ENCODE measurements at places on chromosomes 1 and 21.

DNA sequence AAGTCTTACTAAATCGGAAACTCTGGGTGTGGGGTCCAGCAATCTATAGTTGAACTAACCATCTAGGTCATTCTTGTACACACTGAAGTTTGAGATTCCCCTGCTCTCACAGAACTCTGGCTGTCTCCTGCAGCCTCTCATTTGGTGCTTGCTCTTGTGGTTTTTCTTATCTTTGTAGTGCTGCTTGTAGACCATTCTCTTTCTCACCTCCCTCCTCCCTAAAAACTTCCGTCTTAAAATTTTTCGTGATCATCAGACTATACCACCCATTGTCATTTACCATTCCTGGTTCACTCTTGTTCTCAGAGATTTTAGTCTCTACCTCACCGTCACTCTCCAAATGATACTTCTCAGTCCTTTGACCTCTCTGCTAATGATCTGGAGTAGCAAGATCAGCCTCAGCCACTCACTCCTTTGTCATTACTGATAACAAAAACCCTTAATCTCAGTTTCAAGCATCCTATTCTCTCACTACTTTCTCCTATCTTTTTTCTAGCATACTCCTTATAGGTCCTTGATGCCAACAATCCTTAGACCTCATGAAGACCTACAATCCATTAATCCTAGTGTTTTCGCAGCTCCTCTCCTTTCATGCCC lies 13.0 kb upstream of the EPHX4 start:
- no peak for DNase-seq

- DNase-seq: no peak
Measured at GRCh38 chr1:206823727-206824126, 41.7 kb upstream of the IL20 start.

DNA sequence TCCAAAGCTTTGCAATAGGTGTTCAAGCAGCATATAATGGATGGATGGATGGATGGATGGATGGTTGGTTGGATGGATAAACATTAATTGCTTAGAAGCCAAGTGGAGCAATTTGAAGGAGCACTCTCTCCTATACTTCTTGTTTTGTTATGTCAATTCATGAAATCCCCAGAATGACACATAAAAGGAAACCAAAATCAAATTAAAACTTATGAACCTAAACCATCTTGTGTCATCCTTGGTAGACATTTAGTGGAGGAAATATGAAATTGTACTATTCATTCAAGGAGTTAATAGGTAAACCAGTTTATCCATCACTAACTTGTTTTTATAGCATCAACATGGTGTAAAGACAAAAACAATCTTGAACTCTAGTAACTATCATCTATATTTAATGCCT lies 122.5 kb downstream of the NR5A2 start:
- DNase-seq: no peak

GRCh38 chr1:15224974-15225373 lies 22.0 kb upstream of the FHAD1 start:
- DNase-seq: no peak

DNA sequence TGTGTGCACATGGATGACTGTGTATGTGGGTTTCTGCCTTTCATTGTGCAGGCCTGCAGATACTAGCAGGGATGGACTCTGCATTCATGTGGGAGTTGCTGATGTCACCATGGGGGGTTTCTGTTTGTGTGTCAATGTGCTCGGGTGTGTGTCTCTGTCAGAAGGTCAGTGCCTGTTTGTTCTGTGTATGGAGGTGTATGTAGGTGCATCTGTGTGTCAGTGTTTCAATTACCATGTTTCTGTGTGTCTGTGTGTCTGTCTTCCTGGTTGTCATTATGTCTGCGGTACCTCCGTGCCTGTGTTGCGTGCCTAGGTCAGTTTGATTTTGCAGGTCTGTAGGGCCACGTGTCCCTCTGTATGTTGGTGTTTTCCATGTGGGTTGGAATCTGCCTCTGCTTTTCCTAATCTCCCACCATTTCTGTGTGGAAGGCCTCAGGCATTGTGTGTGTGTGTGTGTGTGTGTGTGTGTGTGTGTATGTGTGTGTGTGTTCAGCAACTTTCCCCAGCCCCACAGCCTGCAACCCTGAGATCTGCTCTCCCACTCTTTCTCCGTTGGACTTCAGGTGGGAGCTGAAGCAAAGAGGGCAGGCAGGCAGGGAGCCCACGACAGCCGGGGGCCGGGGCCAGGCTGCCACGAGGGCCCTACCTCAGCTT lies 36.7 kb upstream of the WASF2 start:
- no peak for DNase-seq

GRCh38 chr1:109490029-109490933 lies 3.6 kb upstream of the CYB561D1 start:
- no peak for DNase-seq

DNA sequence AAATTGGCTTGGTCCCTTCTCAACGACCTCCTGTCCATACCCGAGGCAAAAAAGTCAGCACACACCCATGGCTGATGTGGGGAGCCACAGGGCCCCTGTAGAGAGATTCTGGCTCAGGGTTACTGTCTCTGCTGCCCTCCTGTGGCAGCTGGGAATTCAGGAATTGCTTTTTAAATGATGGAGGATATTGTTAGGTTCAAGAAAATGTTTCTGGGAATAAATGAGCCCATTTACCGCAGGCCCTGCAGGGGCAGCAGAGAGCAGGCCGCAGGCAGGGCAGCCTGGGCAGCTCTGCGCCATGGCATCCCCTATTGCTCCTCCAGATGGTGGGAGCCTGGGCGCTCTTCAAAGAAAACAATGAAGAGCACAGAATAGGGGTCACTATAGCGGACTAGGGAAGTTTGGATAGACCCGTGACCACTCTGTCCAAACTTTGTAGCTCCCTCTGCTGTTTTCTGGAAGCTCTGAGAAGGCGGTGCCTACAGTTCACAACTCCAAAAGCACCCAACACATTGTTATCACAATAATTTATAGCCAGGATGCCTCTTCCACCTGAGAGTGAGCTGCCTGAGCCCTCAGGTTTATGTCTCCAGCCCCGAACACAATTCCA lies 201.1 kb downstream of the BACH1 start:
- DNase-seq: peak; percentile 72

DNA sequence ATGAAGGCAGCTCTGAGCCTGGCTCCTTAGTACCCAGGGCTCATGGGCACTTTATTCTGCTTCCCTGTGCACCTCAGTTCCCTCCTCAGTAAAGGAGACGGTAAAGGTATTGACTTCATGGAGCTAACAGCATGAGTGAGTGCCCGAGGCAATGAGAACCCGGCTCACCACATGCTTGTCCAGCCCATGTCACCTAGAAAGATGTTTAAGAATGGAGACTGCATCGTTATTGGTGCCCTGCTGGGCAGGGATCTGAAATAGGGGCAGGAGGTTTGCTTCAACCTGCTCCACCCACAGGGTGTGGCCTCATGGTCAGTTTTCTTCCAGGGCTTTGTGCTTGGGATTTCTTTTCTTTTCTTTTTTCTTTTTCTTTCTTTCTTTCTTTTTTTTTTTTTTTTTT lies 7.0 kb upstream of the KCNE1 start:
- DNase-seq: no peak

DNA sequence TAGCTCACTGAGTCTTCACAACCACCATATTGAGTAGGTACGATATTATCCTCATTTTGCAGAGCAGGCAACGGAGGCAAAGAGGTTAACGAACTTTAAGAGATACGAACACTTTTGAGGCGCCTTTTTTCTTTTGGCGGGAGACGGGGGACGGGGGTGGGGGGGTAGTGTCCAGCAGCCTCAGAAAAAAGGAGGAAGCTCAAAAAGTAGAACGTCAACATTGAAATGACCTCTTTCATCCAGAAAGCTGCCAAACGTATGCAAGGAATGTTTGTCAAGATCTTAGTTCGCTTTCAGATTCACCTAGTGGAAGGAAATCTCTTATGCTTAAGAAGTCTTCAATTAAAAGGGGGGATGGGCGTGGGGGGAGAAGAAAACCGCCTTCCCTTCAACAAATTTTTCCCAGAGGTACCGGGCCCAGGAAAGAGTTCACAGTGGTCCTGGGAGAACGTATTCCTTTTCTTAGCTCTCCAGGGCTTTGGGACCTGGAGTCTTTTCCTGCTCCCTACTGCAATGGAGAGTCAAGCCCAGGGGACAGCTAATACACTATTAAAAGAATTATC lies 1.1 kb upstream of the PCAT6 start:
- no peak for DNase-seq

DNA sequence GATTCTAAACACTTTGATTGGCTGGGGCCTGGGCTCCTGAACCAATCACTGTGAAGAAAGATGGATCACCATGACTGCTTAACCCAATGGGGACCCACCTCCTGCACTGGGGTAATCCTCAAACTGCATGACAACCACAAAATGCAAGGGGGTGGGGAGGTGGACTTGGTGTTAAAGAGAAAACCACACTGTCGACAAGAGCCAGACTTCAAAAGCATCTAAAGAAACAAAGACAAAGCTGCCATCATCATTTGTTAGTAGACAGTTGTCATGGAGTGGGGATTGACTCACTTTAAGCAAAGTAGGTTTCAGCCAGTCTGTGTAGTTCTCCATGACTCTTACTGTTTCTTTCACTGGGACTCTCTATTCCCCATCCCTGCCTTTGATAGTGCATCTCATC lies 433.8 kb downstream of the PLPP3 start:
- no peak for DNase-seq

- DNase-seq: no peak
Measured at GRCh38 chr1:52906135-52906603, 15.4 kb downstream of the ECHDC2 start.

DNA sequence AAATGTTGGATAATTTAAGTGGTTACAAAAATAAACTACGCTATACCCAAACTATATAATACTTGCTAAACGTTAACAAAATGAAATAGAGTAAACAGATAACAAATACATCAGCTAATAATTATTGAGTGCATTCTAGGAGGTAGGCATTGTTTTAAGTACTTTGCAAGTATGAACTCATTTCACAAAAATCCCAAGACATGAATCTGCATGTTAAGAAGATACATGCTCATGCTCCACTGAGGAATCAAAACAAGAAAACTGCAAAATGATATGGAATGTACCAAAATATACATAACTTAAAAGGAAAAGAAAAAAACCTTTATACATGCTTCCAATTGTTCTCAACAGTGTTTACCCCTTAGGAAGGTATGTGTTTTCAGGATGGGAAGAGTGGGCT lies 2.5 kb downstream of the FRRS1 start:
- DNase-seq: no peak

DNA sequence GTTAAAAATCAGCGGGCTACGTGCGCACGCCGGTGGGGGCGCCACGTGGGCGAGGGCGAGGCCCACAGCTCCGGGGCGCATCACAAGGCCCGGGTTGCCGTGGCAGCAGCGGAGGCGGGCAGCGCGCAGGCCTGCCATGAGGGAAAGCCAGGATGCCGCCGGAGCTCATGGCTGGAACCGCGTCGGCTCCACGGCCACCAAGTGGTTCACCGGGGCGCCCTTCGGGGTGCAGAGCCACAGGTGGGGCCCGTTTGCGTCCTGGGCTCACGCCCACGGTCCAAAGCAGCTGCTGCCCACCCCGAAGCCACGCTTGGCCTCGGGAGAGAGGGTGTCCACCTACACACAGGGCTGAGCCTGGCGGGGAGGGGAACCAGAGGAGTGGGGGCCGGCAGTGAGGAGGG lies 4.9 kb upstream of the TTC22 start:
- DNase-seq: no peak

- no peak for DNase-seq
Measured at GRCh38 chr21:38833117-38833516, 27.4 kb downstream of the ETS2 start.

DNA sequence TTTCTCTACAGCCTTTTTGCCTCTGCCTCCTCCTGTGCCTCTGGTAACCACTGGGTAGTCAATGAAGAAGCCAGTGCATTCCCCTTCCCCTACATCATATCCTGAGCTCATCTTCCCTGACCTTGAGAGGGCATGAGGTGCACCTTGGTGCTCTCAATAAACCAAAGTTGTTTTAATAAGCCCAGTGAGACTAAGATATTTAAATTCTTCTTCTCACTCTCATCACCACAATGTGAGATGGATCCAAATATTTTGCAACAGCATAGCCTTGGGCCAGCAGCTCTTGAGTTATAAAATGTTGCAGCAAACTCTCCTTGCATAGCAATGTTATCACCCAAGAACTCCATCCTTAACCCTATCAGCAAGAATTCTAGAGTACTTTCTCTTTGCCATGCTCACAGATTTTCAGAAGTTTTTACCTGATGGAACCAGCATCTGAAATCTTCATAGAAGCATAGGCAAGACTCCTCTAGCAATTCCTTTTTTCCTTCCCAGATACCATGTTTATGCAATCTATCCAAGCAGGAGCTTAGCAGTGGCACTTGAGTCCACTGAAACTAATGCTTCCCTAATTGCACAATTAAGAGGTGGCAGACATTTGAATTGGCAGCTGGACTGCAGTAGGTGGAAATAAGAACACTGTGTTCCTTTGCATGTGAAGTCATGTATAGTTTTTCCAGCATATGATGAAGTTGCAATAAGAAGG lies 36.8 kb downstream of the CDC7 start:
- DNase-seq: no peak

DNA sequence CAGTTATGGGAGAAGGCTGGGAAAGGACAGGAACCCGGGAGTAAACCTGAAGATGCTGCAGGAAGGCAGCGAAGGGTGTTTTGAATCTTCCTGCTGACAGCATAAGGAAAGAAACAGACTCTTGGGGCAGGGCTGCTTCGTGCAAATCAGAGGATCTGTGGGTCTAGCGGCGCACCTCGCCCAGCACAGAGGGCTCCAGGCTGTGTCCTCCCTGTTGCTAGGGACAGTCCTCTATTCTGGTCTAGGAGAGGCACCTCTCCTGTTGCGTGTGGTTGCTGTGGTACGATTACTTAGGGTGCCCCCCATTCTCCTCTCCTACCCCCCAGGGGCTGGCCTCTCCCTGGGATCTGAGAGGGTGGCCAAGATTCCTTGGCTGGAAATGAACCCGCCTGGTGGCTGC lies 11.4 kb downstream of the C2CD2 start:
- no peak for DNase-seq

GRCh38 chr1:91569411-91570119 lies 68.9 kb downstream of the CDC7 start:
- no peak for DNase-seq

GRCh38 chr1:207414606-207415108 lies 39.5 kb upstream of the CR2 start:
- DNase-seq: no peak

DNA sequence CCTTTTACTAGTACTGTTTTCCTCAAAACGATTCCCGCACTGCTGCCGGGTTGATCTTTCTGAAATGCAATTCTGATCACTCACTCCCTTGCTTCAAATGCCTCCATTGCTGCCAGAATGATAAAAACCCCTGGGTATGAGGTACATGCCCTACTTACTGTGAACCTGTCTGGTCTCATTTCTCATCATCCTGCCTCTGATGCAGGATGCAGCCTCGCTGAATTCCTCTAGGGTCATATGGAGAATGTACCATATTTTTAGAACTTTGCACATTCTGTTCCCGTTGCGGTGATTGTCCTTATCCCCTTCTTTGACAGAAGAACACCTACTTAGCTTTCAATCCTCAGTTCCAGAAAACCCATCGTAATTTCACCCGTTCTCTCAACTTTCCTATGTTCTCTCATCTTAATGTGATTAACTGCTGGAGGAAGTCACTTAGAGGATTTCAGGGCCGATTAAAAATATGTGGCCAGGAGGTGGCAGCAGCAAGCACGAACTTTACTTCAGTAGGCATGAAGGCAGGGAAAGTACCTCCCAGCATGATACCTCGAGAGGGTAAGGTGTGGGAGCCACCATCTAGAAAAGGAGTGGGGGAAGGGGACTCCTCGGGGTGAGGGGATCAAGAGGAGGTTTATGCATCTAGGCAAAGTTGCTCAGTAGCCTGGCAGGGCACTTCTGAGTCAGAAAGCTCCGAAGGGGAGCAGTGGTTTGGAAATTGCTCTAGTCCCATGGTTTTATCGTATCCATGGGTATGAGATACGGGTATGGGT lies 361.5 kb upstream of the ZP4 start:
- DNase-seq: peak; percentile 76

- DNase-seq: no peak
Measured at GRCh38 chr21:45749974-45750373, 106.4 kb downstream of the PCBP3 start.

GRCh38 chr1:206960676-206961386 lies 9.4 kb downstream of the FCAMR start:
- no peak for DNase-seq

Measured in iPS DF 6.9 (cell line).